Stimulated activated CD4-positive, alpha-beta T cell treated with anti-CD3 and anti-CD28 coated beads, Interleukin-4, amount 100 ng/mL, for 48 hours (primary cell): ENCODE measurements at places on chromosomes 3 and 15.

- peak; percentile 11 for DNase-seq
Measured at GRCh38 chr3:109563149-109563548, 225.8 kb upstream of the DPPA4 start.

- DNase-seq = no peak
Measured at GRCh38 chr15:81410318-81410753, 36.3 kb upstream of the TMC3 start.

GRCh38 chr3:152508705-152509104 lies 240.0 kb downstream of the MBNL1 start:
- no peak for DNase-seq

GRCh38 chr3:25385807-25386460 lies 42.1 kb upstream of the RARB start:
- no peak for DNase-seq
